SK-MEL-5 (cell line): ENCODE measurements at places on chromosomes 4 and X. TPM values are rescaled to one million over a fixed set of nuclear protein-coding genes. Genes with fewer than 3 reads are reported as not detected.

KIF4A gene
- 18.2 and 19.1 TPM in 2 replicates for total RNA-seq

- no peak for DNase-seq
These were observed 208.5 kb upstream of the CASK start for GRCh38 chrX:42131856-42132255.

MPP1 gene
- 7.6 and 7.9 TPM in 2 replicates for total RNA-seq

HS3ST1 gene
- total RNA-seq: 0.21 and 1.3 TPM in 2 replicates

YY2 gene
- total RNA-seq: 1.8 and 2.4 TPM in 2 replicates

TRPC5OS gene
- not detected in 2 replicates for total RNA-seq

PCYT1B gene
- 1.1 and 1.6 TPM in 2 replicates for total RNA-seq

GRCh38 chr4:173529477-173530325 is at the start of gene HAND2:
TSS of gene HAND2 (minus strand) at chr4:173530229. CDS start at chr4:173529289, 940 bp downstream.
- DNase-seq: peak; percentile 72

MAGED4 gene
- 3.5 and 22.5 TPM in 2 replicates for total RNA-seq

PROM1 gene
- total RNA-seq: 3.1 and 4.1 TPM in 2 replicates

GRCh38 chrX:57528670-57529255 is 63.0 kb upstream of the ZXDB start:
- peak; percentile 56 for DNase-seq

DNA sequence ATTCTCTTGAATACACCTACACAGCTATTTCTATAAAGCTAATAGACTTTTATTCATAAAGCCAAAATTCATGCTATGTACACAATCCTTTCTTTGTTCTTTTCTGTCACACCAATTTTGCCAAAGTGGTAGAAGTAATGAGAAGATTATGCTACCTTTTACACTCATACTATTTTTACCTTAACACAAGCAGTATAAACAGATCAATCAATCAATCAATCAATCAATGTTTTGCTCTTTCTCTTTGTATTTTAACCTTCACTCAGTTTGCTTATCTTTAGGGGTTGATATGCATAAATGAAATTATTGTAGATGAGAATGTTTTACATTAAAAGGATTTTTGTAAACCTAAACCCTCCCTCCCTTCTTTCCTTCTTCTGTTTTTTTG is 878.6 kb downstream of the RAPGEF2 start:
- DNase-seq: no peak

GRCh38 chr4:7697343-7697742 is 242.3 kb downstream of the AFAP1 start:
- no peak for DNase-seq

- no peak for DNase-seq
These were observed 56.1 kb downstream of the APBB2 start for GRCh38 chr4:41158274-41158673.

AVPR2 gene
- 0.26 and 0.27 TPM in 2 replicates for total RNA-seq

DNA sequence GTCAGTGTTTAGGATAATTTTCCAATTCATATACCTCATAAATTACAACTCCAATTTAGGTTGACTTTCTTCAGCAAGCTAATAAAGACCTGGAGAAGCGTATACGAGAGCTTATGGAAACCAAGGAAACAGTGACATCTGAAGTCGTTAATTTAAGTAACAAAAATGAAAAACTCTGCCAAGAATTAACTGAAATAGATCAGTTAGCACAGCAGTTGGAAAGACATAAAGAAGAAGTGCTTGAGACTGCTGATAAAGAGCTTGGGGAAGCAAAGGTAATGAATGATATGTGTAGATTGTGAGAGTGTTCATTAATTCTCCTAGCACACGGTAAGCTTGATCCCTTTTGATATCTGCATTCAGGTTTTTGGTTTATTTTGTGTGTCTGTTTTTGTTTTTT is 16.8 kb downstream of the CEP135 start:
- no peak for DNase-seq

GRCh38 chr4:54542119-54542438 is 115.7 kb upstream of the KIT start:
- DNase-seq: no peak

SLITRK2 gene
- total RNA-seq: 0.69 and 1.1 TPM in 2 replicates

GRCh38 chrX:103883533-103883932 is 51.5 kb upstream of the RAB9B start:
- DNase-seq: no peak

- peak; percentile 86 for DNase-seq
These were observed at the start of gene RUFY3 for GRCh38 chr4:70721747-70722146. TSS of gene RUFY3 (plus strand) at chr4:70721964. CDS start at chr4:70722574, 610 bp downstream.

GRCh38 chr4:48212165-48212564 is 57.5 kb downstream of the TEC start:
- DNase-seq: no peak

HSFX1 gene
- total RNA-seq: 0.74 and 0.85 TPM in 2 replicates

ADAMTS3 gene
- total RNA-seq: 2.5 and 3.2 TPM in 2 replicates

DNA sequence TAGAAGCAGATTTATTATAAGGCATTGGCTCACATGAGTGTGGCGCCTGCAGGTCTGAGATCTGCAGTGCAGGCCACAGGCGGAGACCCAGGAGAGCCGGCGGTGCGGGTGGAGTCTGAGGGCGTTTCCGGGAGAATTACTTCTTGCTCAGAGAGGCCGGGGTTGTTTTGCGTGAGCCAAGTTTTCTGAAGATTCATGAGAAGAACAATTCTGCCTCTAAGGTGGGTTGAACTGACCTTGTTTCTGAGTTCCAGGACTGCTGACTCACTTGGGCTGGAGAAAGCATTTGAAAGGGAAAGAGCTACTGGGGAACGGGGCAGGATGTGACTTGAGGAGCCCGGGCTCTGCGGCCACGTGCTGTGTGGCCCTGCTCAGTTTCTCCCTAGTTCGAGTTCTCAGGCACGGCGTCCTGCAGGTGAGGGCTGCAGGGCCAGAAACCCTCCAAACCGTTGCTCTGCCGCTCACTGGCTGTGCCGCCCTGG is 36.7 kb upstream of the SORCS2 start:
- no peak for DNase-seq

DNA sequence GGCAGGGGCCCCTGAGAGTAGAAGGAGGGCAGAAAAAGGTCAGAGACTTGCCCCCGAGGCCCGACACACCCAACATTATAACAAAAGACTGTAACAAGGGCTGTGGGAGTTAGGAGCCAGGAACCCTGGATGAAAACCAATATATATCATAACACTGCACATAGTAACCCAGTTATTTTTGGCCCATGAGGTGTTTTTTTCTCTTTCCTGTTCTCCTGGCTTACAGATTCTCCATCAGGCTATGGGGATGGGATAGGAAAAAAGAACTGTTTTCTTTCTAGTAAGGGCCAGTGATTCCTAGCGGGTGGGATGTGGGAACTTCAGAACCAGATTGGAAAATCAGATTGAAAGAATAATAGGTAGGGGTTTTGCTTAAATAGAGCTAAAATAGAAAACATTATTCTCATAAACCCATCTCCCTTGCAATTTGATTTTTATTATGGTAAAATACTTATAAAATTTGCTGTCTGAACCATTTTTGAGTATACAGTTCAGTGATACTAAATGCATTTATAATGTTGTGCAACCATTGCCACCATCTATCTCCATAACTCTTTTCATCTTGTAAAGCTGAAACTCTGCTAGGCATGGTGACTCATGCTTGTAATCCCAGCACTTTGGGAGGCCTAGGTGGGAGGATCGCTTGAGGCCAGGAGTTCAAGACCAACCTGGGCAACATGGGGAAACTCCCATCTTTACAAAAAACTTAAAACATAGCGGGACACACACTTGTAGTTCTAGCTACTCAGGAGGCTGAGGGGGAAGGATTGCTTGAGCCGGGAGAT is 33.5 kb downstream of the SNX25 start:
- DNase-seq: no peak
